ENCODE measurements at places on chromosomes 7 and 10.

GRCh38 chr10:28711776-28712175, 34.5 kb downstream of the BAMBI start:
- no peak for DNase-seq

GRCh38 chr10:48934672-48935501, 4.8 kb downstream of the LRRC18 start:
- DNase-seq: no peak

GRCh38 chr7:26376175-26376917, 84.7 kb downstream of the SNX10 start:
- peak; percentile 69 for DNase-seq

GRCh38 chr10:69324583-69324982, 46.3 kb downstream of the HK1 start:
- DNase-seq: no peak

GRCh38 chr10:122122493-122122892, 133.5 kb downstream of the TACC2 start:
- DNase-seq: no peak

GRCh38 chr10:16761300-16761699, 55.9 kb downstream of the RSU1 start:
- DNase-seq: no peak

GRCh38 chr10:116444527-116445142, 17.0 kb downstream of the PNLIPRP3 start:
- DNase-seq: peak; percentile 20

GRCh38 chr10:121325490-121326231, 272.6 kb downstream of the FGFR2 start:
- DNase-seq: no peak

DNA sequence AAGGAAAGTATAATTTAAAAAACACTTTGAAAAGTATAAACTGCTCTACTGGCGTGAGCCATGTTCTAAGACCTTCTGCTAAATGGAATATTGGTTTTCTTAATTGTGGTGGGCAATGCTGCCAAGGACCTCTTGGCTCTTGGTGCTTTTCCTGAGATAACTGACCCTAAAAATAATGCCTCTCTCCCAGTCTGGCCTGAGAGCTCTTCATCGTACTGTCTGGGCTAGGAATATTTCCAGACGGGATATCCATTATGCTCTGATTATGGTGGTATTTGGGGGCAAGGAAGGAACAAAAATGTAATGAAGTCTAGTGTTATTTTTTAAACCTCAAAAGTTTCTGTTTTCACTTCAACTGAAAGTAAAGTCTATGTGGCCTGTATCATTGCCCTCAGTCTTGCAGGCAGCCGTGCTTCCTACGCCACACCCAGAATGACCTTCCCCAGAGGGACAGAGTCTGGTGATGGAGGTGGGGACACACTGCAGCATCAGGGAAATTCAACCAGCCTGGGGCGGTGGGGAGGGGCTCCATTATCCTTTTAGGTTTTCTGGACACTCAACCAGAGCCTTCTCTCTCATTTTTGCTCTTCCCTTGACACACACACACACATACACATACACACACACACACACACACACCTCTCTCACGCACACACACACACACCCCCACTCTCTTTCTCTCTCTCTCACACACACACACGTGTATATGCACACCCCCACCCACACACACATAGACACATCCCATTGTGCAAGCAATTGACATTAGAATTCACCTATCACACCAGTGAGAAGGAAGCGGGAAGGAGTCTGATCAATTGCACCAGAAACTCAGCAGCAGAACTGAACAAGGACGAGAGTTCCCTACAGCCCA, 99.6 kb downstream of the LRRC18 start:
- DNase-seq: no peak

GRCh38 chr7:29386196-29386765, 177.4 kb upstream of the PRR15 start:
- no peak for DNase-seq

DNA sequence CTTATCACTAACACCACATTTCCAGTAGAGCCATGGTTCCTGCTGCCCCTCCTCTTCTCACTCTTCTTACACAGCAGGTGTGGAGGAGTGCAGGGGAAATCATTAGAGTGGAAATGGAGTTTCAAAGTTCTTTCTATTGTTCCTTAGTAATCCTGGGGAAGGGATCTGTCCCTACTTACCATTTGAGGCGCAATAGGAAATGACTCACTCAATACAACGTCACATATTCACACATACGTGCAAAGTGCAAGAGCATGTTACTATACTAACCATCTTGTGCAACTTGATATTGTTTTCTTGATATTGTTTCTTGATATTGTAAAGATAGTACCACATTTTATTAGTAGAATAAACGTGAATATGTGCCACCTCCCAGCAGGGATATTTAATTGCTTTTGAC, 1010.2 kb downstream of the DNAJB9 start:
- DNase-seq: no peak

- no peak for DNase-seq
Measured at GRCh38 chr7:91424371-91424770, 160.1 kb downstream of the FZD1 start.

DNA sequence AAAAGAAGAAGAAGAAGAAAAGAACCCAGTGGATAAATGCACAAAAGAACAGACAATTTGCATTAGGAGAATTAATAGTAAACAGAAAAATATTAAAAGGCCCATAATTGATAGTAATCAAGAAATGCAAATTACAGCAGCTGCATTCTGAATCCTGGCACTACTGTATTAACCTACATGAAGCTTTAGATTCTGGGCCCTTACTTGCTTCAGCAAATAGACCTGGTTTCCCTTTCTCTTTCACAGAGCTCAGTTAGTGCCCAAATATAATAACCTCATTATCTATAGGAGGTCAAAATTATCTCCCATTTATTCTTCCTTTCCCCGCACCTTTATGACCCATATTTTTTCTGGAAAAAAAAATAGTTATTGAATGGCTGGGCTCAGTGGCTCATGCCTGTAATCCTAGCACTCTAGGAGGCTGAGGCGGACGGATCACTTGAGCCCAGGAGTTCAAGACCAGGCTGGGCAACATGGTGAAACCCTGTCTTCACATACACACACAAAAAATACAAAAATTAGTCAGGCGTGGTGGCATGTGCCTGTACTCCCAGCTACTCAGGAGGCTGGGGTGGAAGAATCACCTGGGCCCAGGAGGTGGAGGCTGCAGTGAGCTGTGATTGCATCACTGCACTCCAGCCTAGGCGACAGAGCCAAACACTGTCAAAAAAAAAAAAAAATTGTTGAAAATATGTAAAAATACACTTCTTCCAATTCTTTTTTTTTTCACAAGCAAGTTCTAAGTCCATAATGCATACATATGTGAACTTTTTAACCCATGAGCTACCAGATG, 36.0 kb upstream of the PIK3AP1 start:
- DNase-seq: no peak

DNA sequence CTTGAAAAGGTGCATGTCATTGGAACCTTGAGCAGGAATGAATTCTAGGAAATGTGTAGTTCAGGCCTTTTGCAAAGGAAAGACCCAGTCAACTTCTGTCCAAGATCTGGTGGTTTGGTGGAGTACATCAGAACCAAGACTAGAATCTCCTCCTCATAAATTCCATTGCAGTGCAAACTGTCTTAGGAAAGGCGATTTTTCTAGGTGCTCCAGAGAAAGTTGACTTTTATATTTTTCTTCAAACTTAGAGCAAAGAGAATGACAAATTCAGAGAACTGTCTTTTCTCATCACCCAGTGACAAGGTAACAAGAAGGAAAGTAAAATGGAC, 50.0 kb downstream of the PRTFDC1 start:
- DNase-seq: no peak

DNA sequence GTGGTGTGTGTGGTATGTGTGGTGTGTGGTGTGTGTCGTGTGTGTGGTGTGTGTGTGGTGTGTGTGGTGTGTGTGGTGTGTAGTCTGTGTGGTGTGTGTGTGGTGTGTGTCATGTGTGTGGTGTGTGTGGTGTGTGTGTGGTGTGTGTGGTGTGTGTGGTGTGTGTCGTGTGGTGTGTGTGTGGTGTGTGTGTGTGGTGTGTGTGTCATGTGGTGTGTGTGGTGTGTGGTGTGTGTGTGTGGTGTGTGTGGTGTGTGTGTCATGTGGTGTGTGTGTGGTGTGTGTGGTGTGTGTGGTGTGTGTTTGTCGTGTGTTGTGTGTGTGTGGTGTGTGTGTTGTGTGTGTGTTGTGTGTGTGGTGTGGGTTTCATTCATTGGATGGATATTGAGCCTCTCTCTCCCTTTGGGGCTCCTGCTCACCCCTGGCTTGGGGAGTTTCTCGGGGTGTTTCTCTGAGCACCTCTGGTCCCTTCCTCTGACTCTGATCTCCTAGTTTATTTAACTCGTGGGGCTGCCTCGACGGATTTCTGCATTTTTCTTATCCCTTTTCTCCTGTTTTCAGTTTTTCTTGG, 145.8 kb downstream of the DNAJB6 start:
- DNase-seq: no peak

DNA sequence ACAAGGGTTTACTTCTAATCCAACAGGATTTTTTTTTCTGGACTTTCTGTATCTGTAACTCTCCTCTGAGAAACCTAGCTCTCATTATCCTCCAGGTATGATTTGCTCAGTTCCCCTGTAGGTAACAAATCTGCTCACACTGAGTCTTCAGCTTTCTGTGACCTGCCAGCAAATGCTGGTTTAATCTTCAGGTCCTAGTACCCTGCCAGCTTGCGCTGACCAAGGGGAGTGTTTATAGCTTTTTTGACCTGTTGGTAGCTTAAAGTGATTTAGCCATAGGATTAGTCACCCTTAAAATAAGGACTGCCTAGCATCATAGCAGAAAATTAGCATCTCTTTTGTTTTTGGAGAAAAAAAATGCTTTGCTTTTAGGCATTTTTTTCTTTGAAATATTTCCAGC, 22.4 kb downstream of the SND1 start:
- no peak for DNase-seq

DNA sequence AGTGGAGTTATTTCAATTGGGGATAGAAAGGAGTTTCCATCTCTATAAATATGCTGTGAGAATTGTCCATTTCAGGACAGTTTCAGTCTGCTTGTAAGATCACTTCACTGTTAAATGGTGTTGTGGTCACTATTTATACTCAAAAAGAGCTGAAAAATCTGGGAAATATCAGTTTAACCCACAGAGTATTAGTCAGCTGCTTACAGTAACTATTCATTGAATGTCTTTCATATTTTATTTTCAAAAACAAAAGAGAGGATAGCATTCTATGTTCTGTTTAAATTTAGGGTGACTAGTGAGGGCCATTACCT, 85.4 kb upstream of the PLXDC2 start:
- no peak for DNase-seq

- DNase-seq: no peak
Measured at GRCh38 chr10:50992356-50992901, 81.9 kb upstream of the PRKG1 start.

- DNase-seq: no peak
Measured at GRCh38 chr7:149686011-149686410, 87.4 kb downstream of the ZNF467 start.

- DNase-seq: peak; percentile 18
Measured at GRCh38 chr7:11557627-11558026, 274.4 kb downstream of the THSD7A start.

GRCh38 chr10:49733866-49734265, 28.3 kb downstream of the OGDHL start:
- DNase-seq: no peak

GRCh38 chr7:51785171-51785570, 468.6 kb upstream of the COBL start:
- no peak for DNase-seq

- DNase-seq: no peak
Measured at GRCh38 chr10:67033878-67034277, 108.0 kb downstream of the LRRTM3 start.

- DNase-seq: no peak
Measured at GRCh38 chr10:72105098-72105475, 16.7 kb upstream of the SPOCK2 start.

DNA sequence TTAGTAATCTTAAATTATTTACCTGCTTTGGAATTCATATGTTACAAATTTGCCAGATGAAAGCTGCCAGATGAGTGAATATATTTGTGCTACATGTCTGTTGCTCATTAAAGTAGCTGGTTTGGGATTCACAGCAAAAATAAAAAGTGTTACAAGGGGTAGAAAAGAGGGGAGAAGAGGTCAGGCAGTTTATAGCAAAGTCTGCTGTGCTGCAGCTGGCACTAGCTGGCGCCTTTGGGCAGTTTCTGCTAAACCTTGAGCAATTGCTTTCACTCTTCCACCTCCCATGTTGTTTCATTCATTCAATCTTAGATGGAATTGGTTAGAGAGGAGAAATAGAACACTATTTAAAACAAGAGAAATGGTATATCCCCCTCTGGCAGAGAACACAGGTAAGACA, 404.1 kb upstream of the LRGUK start:
- DNase-seq: no peak

DNA sequence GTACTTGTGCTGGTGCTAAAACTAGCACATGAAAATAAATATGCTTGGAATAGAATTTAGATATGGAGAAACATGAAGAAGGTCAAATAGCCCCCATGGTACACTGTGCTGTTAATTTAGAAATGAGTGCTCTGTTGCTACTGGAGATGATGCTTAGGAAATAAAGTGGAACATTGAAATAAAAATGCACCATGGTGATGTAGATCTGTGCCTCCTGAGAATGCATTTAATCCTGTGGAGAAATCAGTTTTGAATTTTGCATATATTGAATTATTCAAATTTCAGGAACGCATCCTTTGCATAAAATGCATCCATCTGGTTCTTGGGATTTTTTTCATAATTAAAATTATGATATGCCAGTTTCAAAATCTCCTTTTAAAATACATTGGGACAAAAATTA, 44.5 kb downstream of the PLEKHA8 start:
- DNase-seq: no peak

DNA sequence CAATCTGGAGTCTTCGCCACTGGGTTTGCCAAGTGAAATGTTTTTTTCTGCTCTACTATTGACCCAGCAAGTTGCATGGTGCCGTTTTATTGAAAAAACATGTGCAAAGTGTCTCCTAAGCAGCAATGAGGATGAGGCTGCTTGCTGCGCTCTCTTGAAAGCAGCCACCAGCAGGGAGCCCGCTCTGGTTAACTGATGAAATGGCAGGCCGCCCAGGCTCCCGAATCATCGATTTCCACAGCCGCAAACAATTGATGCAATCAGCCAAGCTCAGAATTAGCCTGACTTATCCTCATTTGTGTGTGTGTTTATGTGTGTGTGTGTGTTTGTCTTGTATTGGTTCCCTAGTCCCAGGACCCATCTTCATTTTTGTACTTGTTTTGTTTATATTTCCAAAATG, 22.2 kb upstream of the LYZL1 start:
- no peak for DNase-seq

DNA sequence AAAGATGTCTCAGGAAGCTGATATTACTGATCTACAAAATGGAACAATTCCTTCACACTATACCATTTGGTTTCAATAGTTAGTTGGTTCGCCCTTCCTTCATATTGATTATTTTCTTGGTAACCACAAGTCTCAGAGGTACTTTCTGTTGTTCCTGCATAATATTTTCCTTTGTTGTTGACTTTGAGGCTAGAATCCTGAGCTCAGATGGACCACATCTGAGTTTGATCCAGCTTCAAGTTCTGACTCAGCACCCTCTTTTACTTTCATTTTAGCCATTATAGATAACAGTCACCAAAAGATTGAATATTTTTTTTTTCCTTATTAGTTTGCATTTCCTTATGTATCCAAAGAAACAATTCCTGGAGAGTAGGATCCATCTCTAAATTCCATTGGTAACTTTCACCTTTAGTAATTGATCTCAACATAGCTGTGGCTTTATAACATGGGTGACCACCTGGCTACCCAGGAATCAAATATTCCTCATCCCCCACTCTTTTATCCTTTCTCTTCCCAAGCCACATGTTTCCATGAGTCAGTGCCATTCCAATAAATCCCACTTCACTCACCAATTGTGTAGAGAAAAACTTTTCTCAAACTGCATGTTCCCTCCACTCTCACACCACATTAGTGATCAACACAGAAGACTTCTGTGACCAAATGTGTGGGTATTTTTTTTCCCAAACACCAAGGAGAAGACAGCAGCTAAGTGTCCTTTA, 9.7 kb upstream of the ABCA13 start:
- DNase-seq: no peak

Data from GM13977 (cell line).